ENCODE measurements at places on chromosomes 7 and 10.

GRCh38 chr7:36021367-36021766, 131.7 kb upstream of the EEPD1 start:
- no peak for DNase-seq

DNA sequence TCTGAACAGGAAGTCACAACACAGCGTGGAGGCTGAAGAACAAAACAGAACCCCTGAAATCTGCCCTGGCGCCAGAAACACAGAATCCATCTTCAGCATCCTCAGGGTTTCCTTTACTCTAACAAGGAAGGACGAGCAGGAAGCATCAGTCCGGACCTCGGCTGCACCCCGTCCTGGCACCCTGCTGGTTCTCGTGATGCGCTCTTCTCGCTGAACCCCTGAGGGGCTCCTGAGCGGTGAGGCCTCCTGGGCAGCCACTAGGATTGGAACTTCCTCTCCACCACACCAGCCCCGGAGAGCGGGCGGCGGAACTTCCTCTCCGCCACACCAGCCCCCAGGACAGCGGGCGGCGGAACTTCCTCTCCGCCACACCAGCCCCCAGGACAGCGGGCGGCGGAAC, 461.9 kb downstream of the PTPRN2 start:
- no peak for DNase-seq

DNA sequence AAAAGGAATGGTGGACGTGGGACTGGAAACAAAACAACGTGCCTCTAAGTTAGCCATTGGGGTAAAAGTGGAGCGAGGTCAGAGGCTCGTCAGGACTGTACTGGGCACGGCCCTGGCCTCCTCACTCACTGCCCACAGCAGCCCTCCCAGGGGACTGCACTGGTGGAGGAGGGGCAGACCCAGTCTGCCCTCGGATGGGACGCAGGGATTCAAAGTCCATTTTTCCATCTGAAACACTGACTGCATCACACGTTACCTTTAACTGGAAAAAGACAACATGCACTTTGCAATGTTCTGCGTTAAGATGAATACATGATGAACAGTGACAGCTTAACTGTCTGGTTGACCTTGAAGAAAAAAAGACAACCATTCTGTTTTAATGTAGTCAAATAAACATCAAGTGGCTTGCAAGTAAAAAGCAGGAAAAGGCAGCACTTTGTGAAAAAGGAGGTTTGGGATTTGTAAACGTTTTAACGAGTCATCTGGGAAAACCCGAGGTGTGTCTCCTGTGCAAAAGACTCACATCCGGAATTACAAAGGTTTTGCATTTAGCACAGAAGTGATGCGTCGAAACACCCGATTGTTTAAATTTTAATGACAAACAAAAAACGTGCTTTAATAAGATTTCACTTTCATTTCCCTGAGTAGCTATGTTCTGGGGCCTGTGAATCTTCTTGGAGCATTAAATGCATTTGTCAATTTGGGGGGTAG, 18.8 kb downstream of the KLF6 start:
- DNase-seq: peak; percentile 46

GRCh38 chr10:120085096-120085796, 192.7 kb downstream of the SEC23IP start:
- DNase-seq: no peak

DNA sequence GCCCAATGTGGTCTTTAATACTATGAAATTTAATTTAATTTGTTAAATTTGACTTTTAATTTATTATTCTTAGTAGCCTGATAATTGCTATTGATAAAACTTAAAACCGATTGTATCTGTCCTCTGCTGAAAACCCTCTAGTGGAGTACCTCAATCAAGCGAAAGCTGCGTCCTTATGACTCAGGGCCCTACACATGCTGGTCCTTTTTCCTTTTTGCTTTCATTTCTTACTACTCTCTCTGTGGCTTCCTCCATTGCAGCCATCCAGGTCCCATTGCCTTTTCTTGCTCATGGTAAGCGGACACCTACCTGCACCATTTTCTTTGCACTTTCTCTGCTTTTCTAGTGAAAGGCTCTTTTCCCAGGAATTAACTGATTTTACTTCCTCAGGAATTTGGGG, 301.1 kb downstream of the INHBA start:
- no peak for DNase-seq

DNA sequence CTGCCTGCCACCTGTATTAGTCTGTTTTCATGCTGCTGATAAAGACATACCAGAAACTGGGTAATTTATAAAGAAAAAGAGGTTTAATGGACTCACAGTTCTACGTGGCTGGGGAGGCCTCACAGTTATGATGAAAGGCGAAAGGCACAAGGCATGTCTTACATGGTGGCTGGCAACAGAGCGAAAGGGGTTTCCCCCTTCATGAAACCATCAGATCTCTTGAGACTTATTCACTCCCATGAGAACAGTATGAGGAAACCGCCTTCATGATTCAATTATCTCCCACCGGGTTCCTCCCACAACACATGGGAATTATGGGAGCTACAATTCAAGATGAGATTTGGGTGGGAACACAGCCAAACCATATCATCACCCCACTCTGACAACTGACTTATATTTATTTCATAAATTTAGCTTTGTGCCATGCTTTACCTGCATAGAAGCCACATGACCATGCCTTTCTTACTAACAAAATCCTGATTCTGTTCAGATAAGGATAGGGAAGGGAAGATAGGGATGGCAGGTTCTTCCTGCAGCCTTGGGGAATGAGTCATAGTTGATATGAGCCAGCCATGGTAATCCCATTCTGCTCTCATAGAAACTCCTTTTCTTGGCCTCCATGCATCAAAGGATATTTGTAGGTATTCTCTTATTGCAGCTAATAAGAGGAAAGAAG, 191.3 kb upstream of the AGK start:
- DNase-seq: no peak

DNA sequence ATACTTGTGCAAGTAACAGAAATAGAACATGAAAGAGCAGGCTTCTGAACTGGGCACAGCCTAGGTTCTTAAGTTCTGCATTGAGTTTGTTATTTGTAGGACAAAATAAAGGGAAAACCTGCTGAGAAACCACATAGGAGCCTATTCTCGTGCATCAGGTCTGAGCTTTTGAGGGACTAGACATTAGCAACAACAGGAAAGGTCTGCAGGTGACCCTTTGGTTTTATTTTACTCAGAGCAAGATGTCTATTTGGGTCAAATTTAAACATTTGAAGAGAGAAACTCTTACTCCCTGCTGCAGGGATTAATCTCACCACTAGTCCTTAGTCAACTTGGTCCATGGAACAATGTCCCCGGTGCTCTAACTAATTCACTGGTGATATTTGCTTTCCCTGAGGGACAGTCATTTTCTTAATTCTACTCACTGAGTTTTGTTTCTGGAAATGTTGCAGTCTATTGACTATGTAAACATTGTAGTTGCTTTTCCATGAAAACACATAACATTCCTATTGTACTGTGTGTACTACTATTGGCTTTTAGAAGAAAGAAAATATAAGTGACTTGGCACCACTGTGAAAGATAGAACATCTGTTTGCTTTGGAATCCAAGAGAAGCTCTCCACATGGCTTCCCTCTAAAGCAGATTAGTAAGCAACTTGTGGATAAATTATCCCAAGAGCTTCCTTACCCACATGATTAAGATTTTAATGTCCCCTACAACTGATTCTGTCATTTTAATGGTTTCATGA, 108.2 kb downstream of the CHRM2 start:
- DNase-seq: no peak

DNA sequence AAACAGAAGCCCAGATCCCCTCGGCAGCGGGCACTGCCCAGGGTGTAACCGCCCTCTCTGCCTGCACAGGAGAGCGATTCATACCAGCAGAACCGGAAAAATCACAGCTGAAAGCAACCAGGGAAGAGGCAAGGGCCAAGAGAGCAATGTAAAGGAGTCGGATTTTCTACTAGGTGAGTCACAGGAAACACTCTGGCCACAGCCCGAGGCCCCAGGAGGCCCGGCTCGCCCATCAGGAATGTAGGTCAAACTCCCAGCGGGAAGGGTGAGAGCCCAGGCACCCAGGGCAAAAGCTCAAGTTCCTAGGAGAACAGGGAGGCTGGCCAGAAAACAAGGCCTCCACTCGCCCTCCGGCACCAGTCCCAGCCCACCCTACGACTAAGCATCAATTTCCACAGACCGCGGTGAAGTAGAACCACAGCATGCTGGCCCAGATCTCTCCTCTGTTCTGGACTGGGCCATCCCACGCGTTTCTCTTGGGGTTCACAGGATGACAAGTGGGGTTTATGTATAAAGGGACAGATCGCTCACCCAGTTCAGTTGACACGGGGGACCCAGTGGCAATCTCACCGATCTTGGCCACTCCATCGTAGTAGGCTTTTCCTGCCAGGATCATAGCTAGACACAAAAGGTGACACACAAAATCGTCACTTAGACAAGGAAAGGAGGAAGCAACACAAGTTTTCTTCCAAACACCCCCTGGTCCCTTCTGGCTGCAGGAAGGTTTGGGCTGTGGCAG, 46.2 kb downstream of the BAIAP2L1 start:
- no peak for DNase-seq

GRCh38 chr7:38257350-38257677, 16.1 kb downstream of the TARP start:
- DNase-seq: no peak

GRCh38 chr7:138974675-138975292, 6.4 kb downstream of the KIAA1549 start:
- DNase-seq: no peak

GRCh38 chr10:32929634-32930033, 28.4 kb downstream of the ITGB1 start:
- DNase-seq: no peak

DNA sequence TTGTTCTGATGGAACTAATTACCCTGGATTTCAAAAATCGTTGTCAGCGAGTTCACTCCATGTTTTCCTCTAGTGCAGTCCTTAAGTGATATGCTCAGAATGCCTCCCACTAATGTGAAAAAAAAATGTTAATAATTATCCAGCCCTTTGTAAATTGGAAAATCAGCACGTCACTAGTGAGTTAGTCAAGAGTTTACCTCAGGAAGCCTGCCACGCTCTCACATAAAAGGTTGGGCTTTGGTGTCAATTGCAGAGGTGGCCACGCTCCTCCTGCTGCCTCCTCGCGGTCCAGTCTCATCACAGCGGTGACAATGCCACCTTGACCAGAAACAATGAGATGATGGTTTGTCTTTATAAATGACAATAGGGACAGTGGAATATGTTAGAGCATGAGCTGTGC, 22.5 kb downstream of the UPP1 start:
- DNase-seq: no peak

DNA sequence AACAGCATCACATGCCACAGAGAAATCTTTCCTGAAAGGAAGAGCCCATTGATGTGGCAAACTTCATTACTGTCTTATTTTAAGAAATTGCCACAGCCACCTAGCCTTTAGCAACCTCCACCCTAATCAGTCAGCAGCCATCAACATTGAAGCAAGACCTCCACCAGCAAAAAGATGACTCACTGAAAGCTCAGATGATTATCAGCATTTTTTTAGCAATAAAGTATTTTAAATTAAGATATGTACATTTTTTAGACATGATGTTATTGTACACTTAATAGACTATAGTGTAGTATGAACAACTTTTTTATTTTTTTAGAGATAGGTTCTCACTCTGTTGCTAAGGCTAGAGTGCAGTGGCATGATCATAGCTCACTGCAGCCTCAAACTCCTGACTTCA, 14.8 kb downstream of the STEAP1B start:
- no peak for DNase-seq

DNA sequence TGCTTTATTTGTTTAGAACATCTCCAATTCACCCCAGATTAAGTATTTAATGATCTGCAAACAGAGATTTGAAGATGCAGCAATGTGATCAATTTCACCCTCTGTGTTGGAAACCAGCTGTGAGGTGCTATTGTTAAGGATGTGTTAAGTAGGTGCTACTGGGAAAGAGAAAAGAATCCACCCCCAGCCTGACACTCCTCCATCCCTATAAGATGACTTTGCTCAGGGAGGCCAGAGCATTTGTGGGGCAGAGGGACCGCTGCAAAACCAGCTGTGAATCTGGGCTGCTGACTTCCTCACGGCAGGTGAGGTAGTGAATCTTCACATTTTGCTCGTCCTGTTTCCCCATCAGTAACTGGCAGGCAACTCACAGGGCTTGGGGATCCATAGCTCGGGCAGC, 297.5 kb downstream of the GFRA1 start:
- no peak for DNase-seq
